GM12865 (cell line): ENCODE measurements at places on chromosomes 13 and 19.

GRCh38 chr19:45558399-45558878 lies 26.2 kb downstream of the OPA3 start:
- DNase-seq = peak; percentile 84

- no peak for DNase-seq
These were observed 512.2 kb downstream of the LMO7 start for GRCh38 chr13:76148374-76148773.

- no peak for DNase-seq
These were observed 77.8 kb downstream of the TEX29 start for GRCh38 chr13:111398196-111398595.

GRCh38 chr19:3868770-3869456 lies at the start of gene ZFR2:
Gene ZFR2, minus strand, starts transcription at chr19:3869038. Its CDS starts 21 bp downstream, at chr19:3869017.
- no peak for DNase-seq

DNA sequence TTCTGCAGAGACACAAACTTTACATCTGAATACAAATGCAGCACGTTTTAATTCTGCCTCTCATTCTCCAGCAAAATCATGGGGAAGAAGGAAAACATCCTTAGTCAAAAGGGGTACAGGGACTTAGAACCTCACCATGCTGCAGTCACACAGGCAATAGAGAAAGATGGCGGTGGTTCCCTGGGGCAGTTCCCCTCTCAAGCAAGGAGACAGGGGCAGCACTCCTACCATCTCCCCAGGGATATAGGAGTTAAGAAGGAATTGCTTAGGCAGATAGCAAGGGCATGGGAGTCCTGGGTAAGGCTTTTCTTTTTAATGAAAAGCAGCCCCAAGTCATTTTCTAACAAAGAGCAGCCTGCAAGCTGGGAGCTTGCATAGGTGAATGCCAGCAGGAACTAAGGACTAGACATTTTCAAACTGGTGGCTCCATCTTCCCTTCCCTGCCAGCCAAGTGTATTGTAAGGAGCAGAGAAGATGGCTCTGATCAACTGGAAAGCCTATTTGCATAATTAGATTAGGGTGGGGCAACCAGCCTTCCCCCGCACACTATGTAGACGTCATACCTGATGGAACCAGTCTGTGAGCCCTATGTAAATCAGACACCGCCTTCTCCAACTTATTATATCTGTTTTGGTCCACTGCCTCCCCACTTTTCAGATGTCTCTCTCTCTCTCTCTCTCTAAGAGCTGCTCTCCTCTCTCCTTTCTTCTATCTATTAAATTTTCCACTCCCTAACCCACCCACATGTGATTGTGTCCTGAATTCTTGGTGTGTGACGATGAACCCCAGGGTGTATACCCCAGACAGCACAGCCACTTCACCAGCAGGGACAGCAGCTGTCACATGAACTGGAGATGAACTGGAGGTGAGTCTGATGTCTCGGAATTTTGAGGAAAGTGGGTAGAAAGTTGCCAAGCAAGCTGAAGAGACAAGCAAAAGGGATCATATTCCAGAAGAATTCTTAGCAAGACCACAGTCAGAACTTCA lies 514.5 kb downstream of the IRS2 start:
- no peak for DNase-seq

DNA sequence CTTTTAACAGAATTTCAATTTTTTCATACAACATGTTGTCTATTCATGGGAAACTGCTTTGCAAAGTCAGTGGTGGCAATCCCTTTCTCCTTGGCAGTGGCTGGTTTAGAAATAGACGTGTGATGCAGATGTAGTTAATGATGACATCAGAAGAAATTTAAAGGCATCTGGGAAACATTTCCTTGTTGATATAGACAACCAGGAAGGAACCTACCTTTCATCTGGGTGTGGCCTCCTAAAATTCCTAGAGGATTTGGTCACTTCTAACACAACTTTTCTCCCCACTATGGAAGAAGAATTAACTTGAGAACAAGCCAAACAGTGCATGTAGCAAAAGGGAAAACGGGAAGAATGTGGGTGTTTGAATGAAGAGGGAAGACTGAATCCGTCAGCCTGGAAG lies 102.8 kb downstream of the EFNB2 start:
- DNase-seq = no peak

- no peak for DNase-seq
These were observed 5.4 kb upstream of the NTN5 start for GRCh38 chr19:48678201-48678600.
